Activated naive CD4-positive, alpha-beta T cell treated with anti-CD3 and anti-CD28 coated beads, Interleukin-2, amount 50 U/mL, for 72 hours (primary cell): ENCODE measurements at places on chromosomes 5 and 9.
A peak's percentile ranks its signal among the peaks of the same experiment; 100 is the strongest.

DNA sequence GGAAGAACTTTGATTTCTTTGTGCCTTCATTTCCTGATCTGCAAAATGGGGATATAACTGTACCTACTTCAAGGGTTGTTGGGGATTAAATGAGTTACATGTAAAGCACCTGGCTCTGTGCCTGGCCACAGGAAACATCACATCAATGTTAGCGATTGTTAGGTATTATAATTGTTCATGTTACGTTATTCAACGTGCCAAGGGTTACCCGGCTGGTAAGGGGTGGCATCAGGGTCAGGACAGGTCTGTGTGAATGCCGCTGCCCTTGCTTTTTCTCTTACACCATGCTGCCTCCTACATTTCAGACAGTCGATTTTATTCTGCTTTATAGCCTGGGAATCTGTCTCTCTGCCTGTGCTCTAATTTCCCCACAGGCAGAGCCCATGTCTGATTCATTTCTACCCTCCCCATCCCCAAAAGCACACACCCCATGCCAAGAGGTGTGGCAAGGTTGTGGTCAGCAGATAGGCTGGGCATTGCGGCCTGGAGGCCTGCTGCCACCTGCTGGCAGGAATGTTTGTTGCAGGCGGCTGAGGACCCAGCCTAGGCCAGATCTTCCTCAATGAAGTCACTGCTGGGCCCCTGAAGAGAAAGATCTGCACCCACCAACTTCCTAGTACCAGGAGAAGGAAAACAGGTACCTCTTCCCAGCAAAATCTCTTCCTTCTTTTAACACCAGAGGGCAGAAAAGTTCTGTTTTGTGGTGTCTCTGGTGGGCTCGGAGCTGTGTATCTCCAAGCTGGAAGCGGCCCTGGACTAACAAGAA is 5.3 kb downstream of the ANKS6 start:
- peak; percentile 70 for DNase-seq

- no peak for DNase-seq
Observed at GRCh38 chr9:5632540-5632939, 3.6 kb downstream of the RIC1 start.

- DNase-seq: no peak
Observed at GRCh38 chr5:123559434-123559775, 47.4 kb downstream of the CSNK1G3 start.

DNA sequence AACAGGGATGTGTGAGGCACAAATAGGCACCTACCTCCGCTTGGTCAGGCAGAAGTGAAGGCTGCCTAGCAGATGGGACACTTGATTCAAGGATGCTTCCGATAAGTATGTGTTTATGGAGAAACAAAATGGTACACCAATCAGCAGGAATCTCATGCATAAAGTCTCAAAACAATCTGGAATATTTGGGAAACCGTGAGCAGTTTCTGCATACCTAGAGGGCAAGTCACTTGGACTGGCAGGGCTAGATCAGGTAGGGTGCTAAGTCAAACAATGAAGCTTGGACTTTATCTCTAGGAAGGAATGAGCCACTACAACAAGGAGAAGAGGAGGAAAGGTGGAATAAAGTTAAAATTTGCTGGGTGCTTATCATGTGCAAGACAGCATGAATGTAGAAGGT is 5.5 kb downstream of the EPB41L4A start:
- DNase-seq: no peak

GRCh38 chr9:78777747-78778146 is 480.8 kb downstream of the PSAT1 start:
- DNase-seq: no peak

GRCh38 chr9:34176089-34176488 is 2.8 kb upstream of the UBAP1 start:
- no peak for DNase-seq

- no peak for DNase-seq
Observed at GRCh38 chr9:100990605-100991381, 37.7 kb upstream of the PLPPR1 start.

DNA sequence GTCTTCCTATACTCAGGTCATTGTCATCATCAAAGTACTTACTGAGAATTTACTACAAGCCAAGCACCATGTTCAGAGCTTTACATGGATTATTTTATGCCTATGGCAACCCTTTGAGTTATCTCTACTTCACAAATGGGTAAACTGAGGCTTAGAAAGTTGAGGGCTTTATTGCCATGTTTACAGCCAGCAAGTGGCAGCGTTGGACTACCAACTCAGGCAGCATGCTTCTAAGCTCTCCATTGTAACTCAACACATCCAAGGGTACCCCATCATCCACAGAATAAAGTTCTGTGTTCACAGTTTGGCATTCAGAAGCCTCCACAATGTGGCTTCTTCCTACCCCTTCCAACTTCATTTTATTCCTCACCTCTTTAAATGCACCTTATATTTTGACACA is 422.6 kb upstream of the GRIA1 start:
- no peak for DNase-seq

DNA sequence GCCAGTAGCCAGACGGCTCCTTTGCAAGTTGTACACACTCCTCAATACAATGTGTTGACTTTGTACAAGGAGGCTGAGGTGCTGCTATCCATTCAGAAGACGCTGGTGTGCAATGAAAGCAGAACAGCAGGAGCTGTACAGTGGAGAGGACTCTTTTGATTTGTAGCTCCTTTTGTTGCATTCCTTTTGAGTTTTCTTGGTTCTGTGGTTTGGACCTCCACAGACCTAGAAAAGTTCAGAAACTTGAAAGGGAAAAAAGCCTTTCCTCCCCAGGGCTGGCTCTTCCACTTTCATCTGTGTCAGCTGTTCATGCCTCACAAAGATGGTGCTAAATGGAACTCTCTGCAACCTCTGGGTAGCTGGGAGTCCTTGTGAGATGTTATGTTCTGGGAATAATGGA is 117.4 kb downstream of the MAT2B start:
- DNase-seq: no peak

DNA sequence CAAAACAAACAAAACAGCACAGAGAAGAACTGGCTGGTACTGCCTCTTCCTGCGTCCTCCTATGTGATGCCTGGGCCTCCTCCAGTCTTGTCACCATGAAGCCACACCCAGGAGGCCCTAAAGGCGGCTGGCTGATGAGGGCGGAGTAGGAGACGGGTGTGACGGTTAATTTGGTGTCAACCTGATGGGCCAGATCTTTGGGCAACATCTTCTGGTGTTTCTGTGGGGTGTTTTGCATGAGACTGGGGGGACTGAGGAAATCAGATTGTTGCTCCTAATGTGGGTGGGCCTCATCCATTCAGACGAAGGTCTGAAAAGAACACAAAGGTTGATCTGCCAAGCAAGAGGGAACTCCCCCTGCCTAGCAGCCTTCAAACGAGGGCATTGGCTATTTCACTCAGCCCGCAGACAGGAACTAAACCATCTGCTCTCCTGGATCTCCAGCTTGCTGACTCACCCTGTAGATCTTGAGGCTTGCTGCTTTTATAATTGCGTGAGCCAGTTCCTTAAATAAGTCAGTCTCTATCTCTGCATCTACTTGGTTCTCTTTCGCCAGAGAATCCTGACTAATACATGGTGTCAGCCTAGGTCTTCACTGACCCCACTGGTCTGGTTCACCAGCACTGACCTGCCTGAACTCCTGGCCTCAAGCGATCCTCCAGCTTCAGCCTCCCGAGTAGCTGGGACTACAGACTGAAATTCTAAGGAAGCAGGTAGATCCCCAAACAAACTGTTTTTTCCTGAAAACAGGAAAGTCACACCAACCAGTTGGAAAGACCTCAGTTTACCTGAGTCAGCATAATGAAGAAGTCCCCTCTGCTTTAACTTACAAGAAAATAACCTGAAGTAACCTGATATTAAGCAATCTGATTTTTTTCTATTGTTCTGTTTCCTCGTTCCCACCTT is 12.8 kb upstream of the ZFP62 start:
- no peak for DNase-seq

DNA sequence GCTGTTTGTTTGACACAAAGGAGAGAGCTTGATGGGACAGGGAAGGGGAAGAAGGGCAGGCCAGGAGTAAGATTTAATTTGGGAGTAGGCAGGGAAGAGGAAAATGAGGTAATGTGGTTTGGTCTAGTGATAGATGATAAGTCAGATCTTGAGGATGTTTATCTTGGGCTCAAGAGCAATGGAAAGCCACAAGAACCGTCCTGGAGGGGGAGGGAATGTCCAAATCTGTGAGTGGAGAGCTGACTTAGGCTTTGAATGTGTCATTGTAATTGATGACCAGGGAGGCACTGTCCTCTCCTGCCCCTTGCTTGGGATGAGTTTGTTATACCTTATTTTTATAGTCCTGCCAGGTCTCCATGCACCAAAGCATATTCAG is 37.5 kb downstream of the MAMDC2 start:
- DNase-seq: no peak

GRCh38 chr5:152084476-152084875 is 159.8 kb upstream of the GLRA1 start:
- no peak for DNase-seq

GRCh38 chr5:34695275-34696027 is 39.3 kb downstream of the RAI14 start:
- DNase-seq: no peak

GRCh38 chr5:40960037-40960436 is 50.7 kb downstream of the C7 start:
- no peak for DNase-seq

DNA sequence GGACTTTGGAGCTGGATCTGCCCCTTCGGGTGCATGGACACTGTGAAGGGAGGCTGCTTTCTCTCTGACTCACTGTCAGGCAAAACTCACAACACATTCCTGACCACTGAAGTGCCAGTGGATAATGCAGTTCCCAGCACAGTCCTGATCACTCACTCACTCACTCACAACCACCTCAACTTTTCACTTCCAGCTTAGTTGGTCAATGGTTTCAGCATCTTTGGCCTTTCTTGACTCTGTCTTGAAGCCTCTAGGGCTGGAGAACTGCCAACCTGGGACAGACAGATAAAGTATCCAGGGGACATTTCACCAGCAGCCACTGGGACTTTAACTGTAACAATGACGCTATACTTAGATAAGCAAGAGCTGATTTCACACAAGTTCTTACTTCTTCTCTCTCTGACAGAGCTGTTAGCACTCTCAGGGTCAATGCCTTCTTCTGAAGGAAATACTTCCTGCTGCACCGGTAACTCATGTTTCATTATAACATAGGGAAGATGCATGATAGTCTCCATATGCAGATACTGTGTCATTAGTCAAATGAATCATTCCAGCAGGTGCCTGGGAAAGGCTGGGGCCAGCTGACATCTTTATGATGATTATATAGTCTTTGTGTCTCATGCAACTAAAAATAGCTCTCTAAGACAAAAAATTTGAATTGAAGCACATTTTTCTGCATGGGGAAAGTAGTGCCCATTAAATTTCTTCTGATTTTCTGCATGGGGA is 499.0 kb downstream of the SEMA5A start:
- no peak for DNase-seq

GRCh38 chr5:179342577-179342976 is 2.7 kb downstream of the ADAMTS2 start:
- no peak for DNase-seq

DNA sequence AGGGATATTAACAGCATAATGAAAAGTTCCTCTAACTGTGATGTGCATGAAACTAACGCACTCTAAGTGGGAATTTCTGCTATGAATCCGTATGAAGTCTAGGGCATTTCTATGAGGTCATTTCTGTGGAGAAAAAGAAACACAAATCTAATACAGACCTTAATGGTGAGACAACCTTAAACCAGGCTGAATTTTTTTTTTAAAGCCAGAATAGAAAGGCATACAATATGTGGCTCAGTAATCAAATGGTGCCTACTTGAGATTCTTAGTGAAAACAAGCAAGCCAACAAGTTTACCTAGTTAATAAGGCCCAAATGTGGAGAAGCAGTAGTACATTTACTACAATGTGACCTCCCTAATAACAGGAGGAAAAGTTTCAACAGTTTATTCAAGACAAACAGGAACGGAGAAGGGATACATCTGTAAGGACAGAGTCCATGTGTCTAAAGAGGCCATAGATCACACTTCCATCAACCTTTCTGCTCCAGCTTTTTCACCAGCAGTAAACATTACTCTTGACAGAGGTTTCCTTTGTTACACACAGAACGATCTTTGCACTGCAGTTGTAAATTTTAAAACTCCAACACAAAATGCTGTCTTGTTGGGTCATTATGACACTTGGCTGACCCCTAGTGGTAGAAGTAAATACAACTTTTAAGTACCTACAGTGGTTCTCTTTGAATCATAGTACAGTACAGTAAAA is 26.2 kb downstream of the CARNMT1 start:
- DNase-seq: no peak

DNA sequence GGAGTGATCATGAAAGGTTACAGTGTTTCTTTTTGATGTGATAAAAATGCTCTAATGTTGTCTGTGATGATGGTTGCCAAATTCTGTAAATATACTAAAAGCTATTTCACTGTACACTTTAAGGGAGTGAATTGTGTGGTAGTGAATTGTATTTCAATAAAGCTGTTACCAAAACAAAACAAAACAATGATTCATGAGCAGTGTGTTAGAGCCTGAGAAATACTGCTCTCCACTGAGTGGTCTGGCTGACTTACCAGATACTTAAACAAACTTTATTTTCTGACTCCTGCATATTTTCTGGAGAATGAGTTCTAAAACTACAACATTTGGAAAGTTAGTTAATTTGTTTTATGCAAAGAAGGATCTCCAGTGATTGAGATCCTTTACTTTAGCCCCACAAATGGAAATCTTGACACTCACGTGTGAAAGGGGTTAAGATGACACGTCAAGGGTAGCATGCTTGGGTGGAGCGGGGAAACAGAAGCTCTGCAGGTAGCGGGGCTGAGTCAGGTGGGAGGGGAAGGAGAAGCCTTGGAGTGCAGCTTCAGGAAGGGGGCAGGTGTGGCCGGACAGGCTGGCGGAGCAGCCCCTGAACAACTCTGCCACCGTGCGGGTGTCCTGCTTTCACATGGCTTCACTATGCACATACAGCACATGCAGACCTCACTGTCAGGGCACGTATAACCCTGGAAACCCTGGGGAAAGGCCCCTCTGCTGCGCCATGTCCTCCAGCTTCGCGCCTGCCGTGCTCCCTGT is 256.7 kb downstream of the IRX1 start:
- DNase-seq: no peak

DNA sequence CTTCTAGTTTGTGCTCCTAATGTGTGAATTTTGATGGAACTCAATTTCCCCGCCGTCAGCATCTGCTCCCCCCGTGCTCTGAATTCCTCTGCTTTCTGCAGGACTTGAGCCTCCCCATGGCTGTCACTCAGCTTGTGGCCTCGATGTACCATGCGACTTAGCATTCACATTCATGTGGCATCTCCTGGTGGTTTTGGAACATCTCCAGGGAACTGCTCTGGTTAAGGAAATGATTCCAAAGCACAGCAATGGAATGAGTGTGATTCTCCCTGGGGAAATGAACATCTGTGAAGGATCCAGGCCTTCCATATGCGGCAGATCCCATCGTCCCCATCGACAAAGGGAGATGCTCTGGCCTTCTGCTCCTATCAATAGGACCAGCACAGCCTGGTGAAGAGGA is 119.0 kb downstream of the ENTREP1 start:
- no peak for DNase-seq
